ENCODE measurements at places on chromosomes 5 and 9.

GRCh38 chr5:176413709-176414191 lies 2.6 kb downstream of the CLTB start:
- DNase-seq = no peak

- no peak for DNase-seq
These were observed 192.2 kb downstream of the C9orf152 start for GRCh38 chr9:110015759-110016158.

GRCh38 chr5:72847439-72847838 lies 31.0 kb downstream of the TNPO1 start:
- DNase-seq = no peak

GRCh38 chr9:119938871-119939270 lies 569.6 kb upstream of the BRINP1 start:
- no peak for DNase-seq

DNA sequence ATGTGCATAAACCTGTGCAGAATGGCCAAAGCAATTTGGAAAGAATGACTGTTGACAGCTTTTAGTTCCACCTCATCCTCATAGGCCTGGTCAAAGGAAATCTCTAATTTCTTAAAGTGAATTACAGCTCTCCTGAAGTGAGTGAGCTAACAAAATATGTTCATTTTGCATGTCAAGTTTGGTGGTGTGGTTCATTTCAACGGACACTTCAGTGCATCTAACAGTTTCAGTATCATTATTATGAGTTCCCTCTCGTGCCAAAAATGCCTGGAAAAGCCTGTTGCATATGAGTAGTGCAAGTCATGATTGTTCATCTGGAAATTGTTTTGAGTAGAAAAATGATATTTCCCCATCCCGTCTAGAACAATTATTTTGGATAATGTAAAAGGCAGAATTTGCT lies 53.2 kb upstream of the HMHB1 start:
- no peak for DNase-seq

DNA sequence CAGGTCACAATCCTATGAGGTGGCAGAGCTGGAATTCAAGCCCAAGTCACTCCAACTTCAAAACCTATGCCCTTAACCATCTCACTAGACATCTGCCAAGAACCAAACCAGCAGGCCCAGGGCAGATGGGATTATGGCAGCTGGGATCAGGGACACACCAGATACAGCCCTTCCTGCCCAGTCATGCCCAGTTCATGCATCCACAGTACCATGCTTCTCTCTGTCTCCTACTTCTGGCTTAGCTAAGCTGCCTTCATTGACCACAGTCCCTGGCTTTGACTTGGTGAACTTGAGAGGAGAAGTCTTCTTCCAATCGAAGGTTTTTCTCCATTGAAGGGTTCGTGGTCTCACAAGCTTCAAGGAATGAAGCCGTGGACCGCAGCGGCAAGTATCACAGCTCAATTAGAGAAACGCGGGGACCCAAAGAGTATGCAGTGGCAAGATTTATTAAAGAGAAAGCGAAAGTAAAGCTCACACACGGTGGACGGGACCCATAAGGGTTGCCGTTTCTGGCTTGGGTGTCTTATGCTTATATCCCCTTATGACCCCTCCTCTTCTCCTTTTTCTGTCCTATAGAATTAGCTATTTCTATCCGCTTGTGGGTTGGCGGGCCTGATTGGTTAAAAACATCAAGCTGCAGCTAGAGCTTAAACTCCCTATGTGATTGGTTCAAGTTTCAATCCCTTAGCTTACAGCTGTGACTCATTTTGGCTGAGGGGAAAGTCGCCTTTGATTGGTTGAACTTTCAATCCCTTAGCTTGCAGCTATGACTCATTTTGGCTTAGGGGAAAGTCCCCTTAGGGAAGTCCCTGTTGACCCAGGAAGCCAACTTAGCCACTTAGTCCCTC lies 101.2 kb downstream of the TRIM36 start:
- no peak for DNase-seq

- DNase-seq = no peak
These were observed 355.5 kb downstream of the TLR4 start for GRCh38 chr9:118059484-118060278.

DNA sequence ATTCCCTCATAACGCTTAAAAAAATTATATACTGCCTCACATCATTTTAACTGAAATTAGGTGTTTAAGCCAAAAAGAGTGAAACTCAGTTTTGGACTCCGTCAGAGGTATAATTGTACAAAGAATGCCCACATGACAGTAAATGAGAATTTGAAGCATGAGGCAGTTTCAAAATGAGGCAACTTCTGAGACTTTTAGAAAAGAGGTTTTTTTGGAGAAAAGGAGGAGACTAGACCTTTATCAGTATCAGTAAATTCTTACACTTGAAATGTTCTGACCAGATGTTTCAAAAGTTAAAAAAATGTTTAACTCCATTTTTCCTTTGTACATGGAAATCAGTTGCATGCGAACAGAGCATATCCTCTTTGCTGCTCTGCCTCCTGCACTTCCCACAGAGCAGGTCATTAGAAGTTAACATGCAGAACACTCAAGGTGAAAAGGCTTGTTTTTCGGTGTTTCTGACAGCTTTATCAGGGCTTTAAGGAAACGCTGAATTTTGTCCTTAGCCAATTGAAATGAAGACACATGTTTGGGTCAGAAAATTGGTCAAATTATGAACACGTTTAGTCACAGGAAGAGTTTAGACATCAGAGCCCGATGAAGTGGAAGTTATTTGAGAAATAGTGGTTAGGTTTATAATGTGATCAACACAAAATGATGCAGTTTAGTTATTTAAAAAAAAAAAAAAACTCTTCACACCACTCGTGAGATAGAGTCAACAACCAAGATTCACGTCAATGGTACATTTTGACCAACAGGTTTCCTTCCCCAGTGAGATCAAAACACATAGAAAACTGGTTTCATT lies 59.5 kb downstream of the PIK3R1 start:
- DNase-seq = no peak

GRCh38 chr5:175082866-175083590 lies 358.6 kb downstream of the MSX2 start:
- DNase-seq = no peak

DNA sequence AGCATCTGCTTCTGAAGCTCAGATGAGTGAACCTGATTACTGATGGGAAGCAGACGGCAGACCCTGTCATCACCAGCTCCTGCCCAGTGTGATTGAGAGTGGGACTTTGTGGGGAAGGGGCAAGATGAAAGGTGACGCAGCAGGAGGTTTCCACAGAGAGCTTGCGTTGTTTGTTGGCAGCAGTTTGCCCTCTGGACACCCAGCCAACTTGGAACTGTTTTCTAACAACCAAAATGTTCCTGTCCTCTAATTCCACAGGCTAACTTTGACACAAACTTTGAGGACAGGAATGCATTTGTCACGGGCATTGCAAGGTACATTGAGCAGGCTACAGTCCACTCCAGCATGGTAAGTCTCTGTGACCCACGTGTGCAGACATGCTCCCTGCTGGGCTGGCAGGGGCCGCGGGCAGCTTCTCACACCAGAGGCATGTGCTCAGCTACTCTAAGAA lies 20.9 kb downstream of the CYFIP2 start:
- DNase-seq = no peak

DNA sequence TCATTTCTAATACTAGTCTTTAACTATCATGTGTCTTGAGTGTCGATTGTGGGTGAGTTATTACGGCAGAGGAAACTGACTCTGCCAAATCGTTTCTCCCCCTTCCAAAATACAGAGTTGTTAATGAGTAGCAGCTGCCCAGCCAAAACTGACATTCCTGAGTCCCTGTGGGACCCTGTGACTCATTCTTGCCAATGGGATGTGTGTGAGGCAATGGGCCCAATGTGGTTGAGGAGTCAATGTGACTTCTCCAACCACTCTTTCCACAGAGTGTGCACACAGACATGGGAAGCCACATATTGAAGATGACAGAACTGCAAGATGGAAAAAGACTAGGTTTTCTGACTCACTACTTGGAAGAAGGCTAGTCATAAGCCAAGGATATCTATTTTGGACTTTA lies 434.7 kb downstream of the DTWD2 start:
- DNase-seq = no peak

DNA sequence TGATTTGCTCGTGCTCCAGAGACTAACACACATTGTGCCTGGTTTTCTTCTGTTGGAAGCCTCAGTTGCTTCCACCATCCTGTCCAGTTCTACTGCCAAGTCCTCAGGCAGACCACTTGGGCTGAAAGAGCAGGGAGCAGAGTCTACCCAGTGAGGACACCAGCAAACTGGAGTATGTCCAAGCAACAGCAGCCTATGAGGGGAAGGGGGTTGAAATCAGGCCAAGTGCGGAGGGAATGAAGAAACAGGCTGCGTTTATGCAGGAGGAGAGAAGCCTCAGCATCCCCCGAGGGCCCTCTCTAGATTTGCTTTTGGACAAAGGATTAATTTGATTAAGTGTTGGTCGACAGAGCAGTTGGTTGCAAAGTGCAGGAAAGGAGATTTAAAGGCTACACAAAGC lies 14.5 kb downstream of the DOCK2 start:
- DNase-seq = no peak

DNA sequence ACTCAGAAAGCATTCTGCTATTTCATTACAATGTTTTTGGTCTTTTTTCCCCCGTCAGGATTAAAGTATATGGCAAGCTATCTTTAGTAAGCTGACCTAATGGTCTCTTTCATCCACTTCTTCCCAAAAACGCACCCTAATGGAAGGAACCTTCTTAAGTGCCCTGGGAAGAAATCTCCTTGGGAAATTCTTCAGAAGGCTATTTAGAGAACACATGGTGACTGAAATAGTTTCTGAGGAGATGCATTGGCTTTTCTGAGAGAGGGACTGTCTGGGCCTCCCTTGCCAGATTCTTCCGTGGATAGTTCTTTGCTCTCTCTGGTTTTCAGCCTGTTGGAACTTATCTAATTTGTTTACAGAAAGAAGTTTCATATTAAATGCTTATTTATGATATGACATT lies 524.1 kb upstream of the MEF2C start:
- no peak for DNase-seq

DNA sequence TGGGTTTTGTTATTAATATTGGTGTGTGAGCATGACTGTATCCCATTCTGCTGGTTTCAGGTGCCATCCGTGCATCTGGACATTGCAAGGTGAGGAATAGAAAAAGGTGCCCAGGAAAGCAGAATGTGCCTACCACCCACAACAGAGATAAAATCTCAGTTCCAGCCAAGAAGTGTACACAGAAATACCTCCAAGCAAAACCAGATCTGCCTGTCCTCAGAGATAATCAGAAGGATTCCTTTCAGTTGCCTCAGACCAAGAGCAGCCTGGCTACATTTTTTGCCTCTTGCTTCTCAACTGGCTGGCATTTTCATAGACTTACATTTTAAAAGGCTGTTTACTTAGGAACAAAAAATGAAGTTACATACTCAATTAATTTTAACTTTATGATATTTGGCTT lies 12.1 kb upstream of the ABLIM3 start:
- DNase-seq = no peak

DNA sequence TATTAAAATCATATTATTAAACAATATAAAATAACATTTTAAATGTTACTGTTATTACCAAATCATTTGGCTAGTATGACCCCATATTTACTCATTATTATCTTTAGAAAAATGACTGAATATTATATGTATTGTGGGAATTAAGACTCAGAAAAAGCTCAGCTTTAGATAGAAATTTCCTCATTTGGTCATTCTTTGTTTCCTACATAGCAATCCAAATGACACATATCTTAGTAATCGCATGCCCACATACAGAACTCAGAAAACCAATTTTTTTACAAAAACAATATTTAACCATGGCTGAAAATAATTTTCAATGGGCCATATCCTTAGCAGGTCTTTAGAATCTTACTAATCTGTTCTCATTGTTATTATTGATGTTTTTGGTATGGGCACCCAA lies 53.8 kb upstream of the TSLP start:
- DNase-seq = no peak

DNA sequence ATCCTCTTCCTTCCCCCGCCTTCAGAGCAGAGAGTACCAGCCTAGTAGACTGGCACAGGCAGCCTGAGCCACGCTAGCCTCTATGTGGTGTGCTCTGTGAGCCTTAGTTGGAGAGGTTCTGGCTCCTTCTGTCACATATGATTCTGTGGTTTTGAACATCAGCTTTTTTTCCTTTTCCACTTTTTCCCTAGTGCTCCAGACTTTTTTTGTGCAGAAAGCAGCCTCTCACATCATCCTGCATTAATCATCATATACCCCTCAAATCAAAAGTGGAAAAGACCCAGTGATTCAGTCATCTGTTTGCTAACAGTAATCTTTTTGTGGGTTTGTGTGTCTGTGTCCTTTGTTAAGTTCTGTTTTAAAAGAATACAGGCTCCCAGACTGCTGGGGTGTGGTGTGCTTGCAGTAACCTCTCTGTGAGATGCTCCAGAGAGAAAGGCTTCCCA lies 663.9 kb upstream of the RGMB start:
- no peak for DNase-seq

DNA sequence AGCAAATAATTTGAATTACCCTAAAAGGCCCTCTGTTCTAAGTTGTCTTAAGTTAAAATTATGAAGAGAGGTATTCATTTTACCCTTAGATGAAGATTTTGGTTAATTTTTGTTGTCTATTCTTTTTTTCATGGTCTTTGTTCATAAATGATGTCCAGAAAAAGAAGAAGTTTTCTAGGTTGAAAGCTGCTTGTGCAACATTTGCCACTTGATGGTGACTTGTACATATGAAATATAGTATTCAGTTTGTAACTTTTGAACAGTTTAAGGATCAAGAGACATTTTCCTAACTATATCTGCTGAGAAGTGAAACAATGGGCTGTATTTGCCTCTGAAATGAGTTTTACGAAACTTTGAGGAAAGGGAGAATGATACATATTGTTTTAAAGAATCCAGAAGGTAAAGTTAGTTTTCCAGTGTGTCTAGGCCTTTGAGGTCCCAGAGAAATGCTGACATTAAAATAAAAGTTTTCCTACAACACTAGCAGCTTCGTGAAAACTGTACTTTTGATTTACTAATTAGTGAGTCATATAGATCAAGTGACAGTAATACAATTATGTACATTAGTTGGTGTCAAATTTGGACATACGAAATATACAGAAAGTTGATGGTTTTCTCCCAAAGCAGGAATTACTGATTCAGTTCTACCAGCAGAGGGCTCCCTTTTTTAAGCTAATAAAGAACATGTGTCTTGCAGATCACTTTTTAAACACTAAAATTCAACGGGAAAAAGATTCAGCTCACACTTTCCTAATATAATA lies 70.5 kb downstream of the PIK3R1 start:
- no peak for DNase-seq

GRCh38 chr5:116497631-116498030 lies 77.0 kb downstream of the SEMA6A start:
- no peak for DNase-seq

GRCh38 chr5:157570531-157571200 lies 4.9 kb downstream of the ADAM19 start:
- DNase-seq = no peak
